ENCODE measurements at places on chromosomes 2 and 18.
A peak's percentile ranks its signal among the peaks of the same experiment; 100 is the strongest.

DNA sequence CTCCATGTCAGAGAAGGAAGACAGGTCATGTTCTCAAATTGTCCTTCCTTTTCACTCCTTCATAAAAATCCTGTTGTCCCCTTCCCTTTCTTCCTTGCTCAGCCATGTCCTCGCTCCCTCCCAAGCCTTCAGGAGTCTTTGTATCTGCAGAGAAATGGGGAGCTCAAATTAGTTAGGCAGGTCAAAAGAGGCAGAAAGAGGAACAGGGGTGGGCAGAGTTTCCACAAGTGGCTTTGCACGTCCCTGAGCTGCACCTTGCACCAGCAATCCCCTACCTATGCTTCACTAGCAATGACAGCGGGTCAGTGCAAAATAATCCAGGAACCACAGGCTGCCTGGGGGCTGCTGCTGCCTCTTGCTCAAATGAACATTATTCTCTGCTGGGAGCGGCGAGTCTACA lies 152.1 kb upstream of the ITGA6 start:
- no peak for DNase-seq

DNA sequence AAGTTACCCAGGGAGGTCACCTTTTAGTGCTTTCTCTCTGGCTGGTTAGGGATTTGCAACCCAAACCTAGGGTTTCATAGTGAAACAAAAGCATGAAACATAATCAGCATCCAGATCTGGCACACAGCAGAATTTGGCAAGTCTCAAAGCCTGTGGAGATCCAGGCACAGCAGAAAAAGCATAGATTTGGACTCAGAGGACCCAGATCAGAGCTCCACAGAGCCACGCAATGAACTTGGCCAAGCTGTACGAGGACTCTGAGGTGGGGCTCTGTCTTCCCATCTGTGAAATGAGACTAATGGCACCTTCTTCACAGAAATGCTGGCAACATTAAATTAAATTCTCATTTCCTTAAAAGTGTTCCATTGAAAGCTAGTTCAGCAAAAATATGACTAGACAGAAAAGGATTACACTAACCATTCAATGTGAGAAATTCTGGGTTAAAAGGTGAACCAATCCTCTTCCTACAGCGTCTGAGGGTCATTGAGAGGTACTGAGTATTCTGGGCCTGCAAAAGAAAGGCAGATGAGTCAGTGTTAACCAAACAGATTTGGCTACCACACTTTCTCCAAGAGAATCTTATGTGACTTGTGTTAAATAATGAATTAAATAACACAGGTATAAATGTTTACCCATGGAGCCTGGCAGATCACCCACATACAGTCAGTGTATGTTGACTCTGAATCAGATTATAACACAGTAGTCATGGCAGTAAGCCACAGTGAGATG lies 266.3 kb downstream of the MREG start:
- DNase-seq, result no peak

DNA sequence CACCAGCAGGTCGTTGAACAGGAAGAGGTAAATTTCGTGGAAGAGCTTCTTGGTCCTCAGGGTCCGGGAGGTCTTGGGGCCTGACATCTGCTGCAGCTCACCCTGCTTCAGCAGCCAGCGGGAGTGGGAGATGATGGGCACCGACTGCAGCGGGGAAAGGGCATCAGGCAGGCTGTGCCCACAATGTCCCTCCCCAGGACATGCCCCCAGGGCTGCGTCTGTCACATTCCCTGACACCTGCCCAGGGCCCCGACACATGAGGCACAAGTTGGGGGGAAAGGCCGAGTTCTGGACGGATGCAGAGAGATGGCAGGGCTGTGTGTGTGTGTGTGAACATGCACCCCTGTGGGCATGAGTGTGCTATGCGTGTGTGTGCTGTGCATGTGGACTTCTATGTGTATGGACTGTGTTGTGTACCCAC lies 13.9 kb downstream of the SNORC start:
- no peak for DNase-seq

- no peak for DNase-seq
Measured at GRCh38 chr2:8848328-8849100, 11.1 kb upstream of the KIDINS220 start.

DNA sequence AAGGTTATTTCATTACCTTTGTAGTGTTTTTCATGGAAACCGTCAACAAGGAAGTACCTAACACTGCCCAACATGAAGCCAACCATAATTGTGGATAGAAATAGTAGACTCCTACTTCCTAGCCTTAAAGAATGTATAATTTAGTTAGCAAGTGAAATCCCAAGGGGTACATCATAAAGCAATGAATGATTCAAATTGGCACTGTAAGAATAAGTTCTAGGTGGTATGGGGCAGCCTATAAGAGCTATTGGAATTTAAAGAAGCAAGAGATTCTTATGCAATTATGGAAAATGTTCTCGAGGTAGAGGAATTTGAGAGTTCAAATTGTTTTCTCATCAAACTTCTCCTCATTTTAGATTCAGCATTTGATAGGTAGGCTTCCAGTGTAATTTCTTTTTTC lies 157.9 kb downstream of the FMNL2 start:
- no peak for DNase-seq

DNA sequence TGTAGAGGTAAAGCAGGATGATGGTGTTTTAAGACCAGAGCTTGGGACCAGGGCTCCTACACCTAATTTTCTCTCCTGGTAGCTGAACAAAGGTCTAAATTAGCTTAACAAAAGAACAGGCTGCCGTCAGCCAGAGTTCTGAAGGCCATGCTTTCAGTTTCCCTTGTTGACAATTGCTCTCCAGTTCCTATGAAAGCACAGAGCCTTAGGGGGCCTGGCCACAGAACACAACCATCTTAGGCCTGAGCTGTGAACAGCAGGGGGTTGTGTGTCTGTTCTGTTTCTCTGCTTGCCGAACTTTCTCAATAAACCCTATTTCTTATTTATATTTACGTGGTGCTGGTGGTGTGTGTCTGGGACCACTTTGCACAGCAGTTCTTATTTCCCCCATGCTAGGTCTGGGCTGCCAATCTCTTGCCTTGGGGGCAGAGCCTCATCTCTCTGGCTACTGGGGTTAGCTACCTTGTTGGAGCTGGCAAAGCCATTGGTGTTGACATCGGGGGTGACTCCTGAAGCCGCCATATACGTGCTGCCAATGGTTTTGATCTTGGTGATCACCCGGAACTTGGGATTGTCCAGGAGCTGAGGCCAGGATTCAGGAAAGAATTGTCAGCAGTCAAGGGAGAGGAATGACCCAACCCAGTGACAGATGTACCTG lies 29.0 kb downstream of the CENPO start:
- DNase-seq, result no peak

DNA sequence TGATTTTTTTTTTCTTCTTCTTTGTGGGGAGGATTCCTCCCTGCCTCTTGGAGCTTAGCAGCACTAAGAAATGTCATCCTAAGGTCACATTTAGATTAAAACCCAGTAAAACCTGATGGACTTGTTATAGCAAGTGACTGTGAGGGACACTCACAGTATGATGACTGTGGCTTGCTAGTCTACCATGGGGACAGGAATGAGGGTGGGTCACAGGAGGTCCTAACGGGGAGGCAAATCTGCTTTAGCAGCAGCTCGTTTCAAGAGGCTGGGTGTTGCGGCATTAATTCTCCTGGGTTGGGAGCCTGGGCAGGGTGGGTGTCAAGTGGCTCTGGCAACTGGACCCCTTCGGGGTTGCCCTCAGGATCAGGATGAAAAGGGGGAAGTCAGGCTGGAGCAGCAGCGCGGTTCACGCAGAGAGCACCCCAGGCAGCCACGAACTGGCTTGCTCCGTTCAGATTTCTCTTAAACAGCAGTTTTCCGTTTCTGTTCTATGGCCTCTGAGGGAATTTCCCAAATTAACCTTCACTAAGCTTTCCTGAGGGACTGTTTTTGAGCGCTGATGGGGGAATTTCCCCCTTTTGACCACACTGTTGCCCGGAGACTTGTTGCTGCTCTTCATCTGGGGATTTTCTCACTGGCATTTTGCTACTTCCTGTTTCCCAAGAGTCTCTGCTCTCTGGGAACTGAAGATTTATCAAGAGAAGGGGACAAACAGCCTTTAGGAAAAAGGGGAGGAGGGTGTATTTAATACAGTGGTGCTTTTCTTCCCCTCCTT lies 59.8 kb upstream of the PELI1 start:
- DNase-seq, result peak; percentile 73

GRCh38 chr2:40436093-40436475 lies 15.8 kb downstream of the SLC8A1 start:
- no peak for DNase-seq

GRCh38 chr2:50006327-50006726 lies 852.0 kb upstream of the FSHR start:
- no peak for DNase-seq

- no peak for DNase-seq
Measured at GRCh38 chr2:213046431-213046830, 105.0 kb downstream of the IKZF2 start.

- no peak for DNase-seq
Measured at GRCh38 chr2:195482010-195482409, 175.0 kb upstream of the SLC39A10 start.

- no peak for DNase-seq
Measured at GRCh38 chr18:2338601-2339000, 232.7 kb downstream of the METTL4 start.

DNA sequence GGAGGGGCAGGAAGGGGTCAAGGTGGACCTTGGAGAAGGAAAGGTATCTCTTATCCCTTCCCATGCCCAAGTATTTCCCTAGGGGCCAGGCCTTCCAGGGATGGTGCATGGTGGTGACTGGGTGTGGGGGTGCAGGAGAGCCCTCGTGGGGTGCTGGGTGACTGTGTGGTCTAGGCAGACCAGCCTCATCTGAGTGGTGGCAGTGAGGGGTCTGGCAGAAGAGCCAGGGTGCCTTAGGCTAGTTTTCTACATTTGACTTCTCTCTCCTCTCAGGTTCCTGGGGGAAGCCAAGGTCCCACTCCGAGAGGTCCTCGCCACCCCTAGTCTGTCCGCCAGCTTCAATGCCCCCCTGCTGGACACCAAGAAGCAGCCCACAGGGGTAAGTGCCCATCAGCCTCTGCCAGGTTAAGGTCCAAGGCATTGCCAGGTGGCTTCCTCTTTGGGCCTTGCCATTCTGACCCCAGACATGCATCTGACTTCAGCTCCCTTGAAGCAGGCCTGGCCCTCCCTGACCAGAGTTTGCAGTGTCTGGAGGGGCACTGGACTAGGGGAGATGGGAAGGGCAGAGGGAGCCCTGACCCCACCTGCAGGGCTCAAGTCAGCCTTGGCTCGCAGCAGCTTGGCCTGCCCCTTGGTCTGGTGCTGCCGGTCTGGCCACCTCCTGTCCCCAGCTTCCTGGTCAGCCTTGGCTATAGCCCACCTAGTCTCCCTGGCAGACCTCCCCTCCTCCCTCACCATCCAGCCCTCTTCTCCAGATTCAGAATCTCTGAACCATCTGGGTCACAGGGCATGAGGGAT lies 49.8 kb downstream of the DYSF start:
- DNase-seq, result no peak

- no peak for DNase-seq
Measured at GRCh38 chr18:40576507-40577115, 1378.4 kb upstream of the PIK3C3 start.

- no peak for DNase-seq
Measured at GRCh38 chr2:18552351-18553077, 7.9 kb downstream of the RDH14 start.
